ENCODE measurements at places on chromosomes 5 and 9.
A peak's percentile ranks its signal among the peaks of the same experiment; 100 is the strongest.

GRCh38 chr5:150671509-150672236 lies 10.6 kb downstream of the MYOZ3 start:
- peak; percentile 35 for DNase-seq
- no peaks in the 10 kb centered on the region for H3K4me1 ChIP-seq

DNA sequence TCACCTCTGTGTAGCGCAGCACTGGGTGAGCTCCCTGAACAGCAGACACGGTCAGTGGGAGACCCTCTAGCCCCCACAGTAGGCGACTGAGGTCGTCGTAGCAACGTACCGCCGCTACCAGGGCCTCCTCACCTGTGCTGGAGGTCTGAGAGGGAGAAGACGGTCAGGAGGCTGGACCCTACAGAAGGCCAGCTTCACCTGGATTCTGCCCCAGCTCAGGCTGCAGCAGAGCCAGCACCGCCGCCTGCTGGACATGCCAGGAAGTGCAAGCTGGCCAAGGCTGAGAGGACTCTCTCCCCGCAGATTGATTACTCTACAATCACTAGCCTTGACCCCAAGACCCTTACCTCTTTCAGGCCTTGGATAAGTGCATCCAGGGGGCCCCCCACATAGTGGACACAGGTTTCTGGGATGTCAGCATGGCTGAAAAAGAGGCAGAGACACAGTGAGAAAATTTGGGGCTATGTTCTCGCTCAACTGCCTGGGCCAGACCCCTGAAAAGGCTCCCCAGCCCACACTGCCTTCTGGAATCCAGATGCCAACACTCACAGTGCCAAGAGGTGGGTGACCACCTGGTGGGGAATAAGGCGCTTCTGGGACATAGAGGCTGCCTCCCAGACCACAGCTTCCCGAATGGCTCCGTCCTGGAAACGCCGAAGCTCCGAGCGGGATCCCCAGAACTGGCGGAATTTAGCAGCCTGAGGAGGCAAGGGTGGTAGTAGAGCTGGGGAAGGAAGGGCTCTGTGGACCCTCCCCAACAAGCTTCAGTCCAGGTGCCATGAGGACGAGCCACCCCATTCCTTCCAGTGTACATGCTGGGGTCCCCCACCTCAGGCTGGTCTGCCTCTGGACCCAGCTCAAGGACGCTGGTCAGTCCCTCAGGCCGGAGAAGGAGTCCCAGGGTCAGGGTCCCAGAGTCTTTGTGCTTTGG lies 6.9 kb downstream of the NOL6 start:
- H3K4me1 ChIP-seq: peaks cover 10% of the 10 kb centered on the region
- H3K27me3 ChIP-seq: no peaks in the 10 kb centered on the region
- peak; percentile 85 for DNase-seq
- H3K4me3 ChIP-seq: no peak overlapping the region

DNA sequence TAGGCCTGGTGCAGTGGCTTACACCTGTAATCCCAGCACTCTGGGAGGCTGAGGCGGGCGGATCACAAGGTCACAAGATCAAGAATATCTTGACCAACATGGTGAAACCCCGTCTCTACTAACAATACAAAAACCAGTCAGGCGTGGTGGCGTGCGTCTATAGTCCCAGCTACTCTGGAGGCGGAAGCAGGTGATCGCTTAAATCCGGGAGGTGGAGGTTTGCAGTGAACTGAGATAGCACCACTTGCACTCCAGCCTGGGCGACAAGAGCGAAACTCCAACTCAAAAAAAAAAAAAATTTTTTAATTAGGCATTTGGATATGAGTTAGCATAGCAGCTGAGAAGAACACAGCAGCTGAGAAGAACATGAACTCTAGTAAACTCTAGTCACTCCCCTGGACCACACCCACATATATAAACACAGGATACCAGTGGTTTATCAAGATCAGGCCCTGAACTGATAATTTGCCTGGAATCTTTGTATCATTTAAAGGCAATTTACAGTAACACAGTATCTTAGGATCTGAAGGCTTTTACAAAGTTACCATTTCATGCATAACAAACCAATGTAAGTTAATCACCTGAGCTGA lies 4.6 kb upstream of the UGCG start:
- no peak overlapping the region for H3K4me3 ChIP-seq
- no peaks in the 10 kb centered on the region for H3K27me3 ChIP-seq
- H3K27ac ChIP-seq: no peak overlapping the region
- no peak for DNase-seq

- no peak for DNase-seq
- H3K4me1 ChIP-seq: no peaks in the 10 kb centered on the region
- H3K27me3 ChIP-seq: peaks cover 33% of the 10 kb centered on the region
- H3K36me3 ChIP-seq: no peaks in the 10 kb centered on the region
- no peak overlapping the region for H3K4me3 ChIP-seq
Observed at GRCh38 chr9:101468116-101468515, 32.5 kb upstream of the ALDOB start.

DNA sequence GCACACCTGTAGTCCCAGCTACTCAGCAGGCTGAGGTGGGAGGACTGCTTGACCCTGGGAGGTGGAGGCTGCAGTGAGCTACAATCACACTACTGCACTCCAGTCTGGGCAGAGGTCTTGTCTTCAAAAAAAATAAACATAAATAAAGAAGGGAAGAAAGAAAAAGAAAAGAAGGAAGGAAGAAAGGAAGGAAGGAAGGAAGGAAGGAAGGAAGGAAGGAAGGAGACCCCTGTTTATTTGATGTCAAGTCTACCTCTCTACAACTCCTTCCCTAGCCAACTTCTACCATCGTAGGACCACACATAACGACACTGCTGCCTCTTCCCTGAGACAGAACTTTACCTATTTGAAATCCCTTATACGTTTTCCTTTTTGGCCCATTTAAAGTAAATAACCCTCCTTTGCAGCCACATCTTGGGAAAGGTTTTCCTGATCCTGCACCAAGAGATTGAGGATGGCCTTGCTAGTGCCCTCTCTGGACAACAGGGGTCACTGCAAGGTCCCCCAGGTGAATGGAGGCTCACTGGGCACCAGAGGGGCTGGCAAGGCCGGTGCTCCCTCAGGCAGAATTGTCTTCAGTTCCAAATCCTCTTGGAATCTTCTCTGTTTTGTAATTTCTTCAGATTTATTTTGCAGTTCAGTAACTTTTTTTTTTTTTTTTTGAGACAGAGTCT lies 10.5 kb downstream of the RPS14 start:
- H3K36me3 ChIP-seq: peaks cover 12% of the 10 kb centered on the region
- H3K4me1 ChIP-seq: peaks cover 12% of the 10 kb centered on the region
- no peak for DNase-seq
- no peaks in the 10 kb centered on the region for H3K27me3 ChIP-seq
- no peak overlapping the region for H3K27ac ChIP-seq
- no peak overlapping the region for H3K4me3 ChIP-seq

DNA sequence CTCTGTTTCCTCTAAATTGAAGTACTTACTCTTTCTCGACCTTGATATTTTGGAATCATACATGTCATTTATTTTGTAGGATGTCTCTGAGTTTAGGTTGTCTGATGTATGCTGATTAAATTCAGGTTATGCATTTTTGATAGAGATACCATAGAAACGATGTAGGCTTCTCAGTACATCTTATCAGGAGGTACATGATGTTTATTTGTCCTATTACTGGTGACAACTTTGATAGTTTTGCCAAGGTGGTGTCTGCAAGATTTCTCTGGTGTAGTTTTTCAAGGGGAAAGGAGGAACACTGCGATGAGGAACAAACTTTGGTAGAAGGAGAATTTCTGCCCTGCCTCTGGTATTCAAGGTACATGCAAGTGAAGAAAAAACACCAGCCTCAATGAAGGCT lies 29.9 kb downstream of the SUB1 start:
- H3K4me1 ChIP-seq: peaks cover 4% of the 10 kb centered on the region
- H3K27ac ChIP-seq: peak overlapping the region; percentile 22
- no peak overlapping the region for H3K4me3 ChIP-seq
- no peaks in the 10 kb centered on the region for H3K36me3 ChIP-seq
- H3K27me3 ChIP-seq: no peaks in the 10 kb centered on the region
- no peak for DNase-seq

- no peak for DNase-seq
- no peak overlapping the region for H3K27ac ChIP-seq
Observed at GRCh38 chr5:14914623-14915260, 43.2 kb upstream of the ANKH start.

DNA sequence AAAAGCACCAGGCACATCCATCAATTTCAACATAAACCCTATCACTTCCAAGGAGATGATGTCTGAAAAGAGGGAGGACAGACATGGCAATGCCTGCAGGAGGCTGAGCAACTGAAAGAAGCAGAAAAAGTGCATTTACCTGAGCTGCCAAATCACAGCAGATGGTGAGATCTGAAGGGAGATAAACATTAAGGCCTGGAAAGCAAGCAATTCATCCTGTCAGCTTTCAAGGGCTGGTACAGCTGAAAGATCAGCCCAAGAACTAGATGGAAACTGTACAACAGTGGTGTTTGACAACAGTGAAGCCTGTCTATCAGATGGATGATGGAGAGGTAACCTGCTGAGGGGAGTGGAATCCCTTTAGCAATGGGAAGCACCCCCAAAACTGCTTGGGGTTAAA lies 433.2 kb upstream of the ZNF608 start:
- H3K36me3 ChIP-seq: no peaks in the 10 kb centered on the region
- DNase-seq: no peak
- no peak overlapping the region for H3K4me3 ChIP-seq
- H3K27me3 ChIP-seq: no peaks in the 10 kb centered on the region
- no peak overlapping the region for H3K27ac ChIP-seq

DNA sequence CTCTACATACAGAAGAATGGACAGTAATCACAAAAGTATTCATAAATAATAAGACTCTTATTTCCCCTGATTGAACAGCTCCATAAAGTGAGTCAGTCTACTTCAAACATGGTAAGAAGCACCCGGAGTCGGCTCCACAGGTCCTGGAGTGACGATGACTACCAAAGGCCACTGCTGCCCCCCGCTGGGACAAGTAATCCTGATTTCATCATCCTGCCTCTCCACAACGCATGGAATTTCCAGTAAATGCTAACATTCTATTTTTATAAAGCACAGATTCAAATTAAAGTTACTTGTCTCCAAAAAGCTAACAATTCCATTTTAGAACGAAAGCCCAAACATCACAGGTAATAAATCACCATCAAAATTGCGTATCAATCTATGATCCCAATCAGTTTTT lies 16.2 kb downstream of the ATPSCKMT start:
- no peak for DNase-seq
- H3K27ac ChIP-seq: no peak overlapping the region
- no peaks in the 10 kb centered on the region for H3K4me1 ChIP-seq
- no peaks in the 10 kb centered on the region for H3K27me3 ChIP-seq
- no peak overlapping the region for H3K4me3 ChIP-seq

DNA sequence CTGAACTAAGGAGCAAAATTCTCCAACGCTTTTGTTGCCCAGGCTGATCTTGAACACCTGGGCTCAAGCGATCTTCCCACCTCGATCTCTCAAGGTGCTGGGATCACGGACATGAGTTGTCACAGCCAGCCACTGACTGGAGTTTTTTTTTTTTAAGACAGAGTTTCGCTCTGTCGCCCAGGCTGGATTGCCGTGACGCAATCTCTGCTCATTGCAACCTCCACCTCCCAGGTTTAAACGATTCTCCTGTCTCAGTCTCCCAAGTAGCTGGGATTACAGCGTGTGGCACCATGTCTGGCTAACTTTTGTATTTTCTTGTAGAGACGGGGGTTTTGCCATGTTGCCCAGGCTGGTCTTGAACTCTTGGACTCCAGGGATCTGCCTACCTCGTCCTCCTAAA lies 58.2 kb downstream of the EHMT1 start:
- H3K36me3 ChIP-seq: peaks cover 17% of the 10 kb centered on the region
- H3K27me3 ChIP-seq: no peaks in the 10 kb centered on the region
- no peak overlapping the region for H3K27ac ChIP-seq
- no peak overlapping the region for H3K4me3 ChIP-seq
- no peak for DNase-seq
- peaks cover 35% of the 10 kb centered on the region for H3K4me1 ChIP-seq

DNA sequence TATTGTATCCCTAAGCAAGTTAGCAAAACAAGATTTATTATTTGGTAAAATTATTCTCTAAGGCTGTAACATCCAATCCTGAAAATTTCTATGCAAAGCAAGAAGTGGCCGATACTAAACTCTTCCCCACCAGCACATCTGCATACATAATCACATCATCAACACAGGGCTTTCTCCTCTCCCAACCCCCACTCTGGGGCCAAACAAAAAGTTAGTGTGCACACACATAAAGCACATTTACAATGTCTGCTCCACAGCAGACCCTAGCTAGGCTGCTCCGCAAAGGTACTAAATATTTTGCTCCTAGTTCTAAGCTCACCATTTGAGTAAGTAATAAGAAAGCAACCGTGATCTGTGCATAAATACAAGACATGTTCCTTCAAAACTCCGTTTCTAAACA lies 3.6 kb downstream of the RNF130 start:
- H3K36me3 ChIP-seq: peaks cover 1% of the 10 kb centered on the region
- no peak overlapping the region for H3K27ac ChIP-seq
- peaks cover 29% of the 10 kb centered on the region for H3K4me1 ChIP-seq
- peaks cover 2% of the 10 kb centered on the region for H3K27me3 ChIP-seq
- no peak for DNase-seq

- H3K36me3 ChIP-seq: peaks cover 43% of the 10 kb centered on the region
- peak overlapping the region; percentile 99 for H3K27ac ChIP-seq
- peaks cover 42% of the 10 kb centered on the region for H3K4me1 ChIP-seq
- no peaks in the 10 kb centered on the region for H3K27me3 ChIP-seq
- peak; percentile 42 for DNase-seq
- H3K4me3 ChIP-seq: peak overlapping the region; percentile 97
Observed at GRCh38 chr5:69368458-69369339, 621 bp downstream of the AK6 start.

DNA sequence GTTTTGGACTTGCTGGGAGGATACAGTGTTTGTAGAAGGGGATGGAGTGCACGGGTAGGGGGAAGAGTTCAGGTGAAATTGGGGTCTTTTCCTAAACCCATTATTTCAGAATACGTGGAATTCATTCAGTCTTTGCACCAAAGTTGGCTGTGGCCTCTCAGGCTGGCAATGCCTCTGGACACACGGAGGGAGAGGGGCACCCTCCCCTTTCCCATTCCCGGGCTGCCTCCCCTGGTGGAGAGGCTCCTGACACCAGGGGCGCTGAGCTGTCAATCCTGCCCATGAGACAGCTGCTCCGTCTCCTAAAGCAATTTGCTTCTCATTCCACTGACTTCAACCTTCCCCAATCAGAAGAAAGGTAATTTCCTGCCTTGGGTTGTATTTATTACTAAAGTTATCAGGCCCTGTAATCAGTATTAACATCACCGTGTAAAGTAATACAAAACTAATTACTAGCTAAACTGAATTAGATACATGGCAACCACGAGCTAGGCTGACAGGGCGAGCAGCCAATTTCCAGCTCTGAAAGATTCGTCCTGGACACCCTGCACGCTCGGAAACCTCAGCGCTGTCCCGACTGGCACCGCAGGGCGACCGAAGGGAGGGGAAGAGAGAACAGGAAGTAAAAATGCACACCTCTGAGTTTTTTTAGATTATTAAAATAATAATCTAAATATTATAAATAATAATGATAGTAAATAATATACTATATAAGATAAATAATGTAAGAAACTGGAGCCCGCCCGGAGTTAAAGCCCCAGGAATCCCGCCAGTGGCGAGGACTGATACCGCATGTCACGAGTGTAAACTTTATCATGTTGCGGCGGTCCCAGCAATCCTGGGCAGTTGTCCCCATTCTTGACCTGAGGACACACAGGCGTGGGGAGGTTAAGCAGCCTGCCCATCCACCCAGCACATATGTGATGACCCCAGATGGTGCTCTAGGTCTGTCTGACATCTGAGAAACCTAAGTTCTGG lies 6.9 kb upstream of the OLFM1 start:
- H3K27ac ChIP-seq: no peak overlapping the region
- H3K4me3 ChIP-seq: no peak overlapping the region
- no peaks in the 10 kb centered on the region for H3K4me1 ChIP-seq
- no peaks in the 10 kb centered on the region for H3K36me3 ChIP-seq

Data from activated CD4-positive, alpha-beta T cell treated with anti-CD3 and anti-CD28 coated beads for 36 hours (primary cell).